ENCODE measurements at places on chromosomes 2 and 18.
A peak's percentile ranks its signal among the peaks of the same experiment; 100 is the strongest.

DNA sequence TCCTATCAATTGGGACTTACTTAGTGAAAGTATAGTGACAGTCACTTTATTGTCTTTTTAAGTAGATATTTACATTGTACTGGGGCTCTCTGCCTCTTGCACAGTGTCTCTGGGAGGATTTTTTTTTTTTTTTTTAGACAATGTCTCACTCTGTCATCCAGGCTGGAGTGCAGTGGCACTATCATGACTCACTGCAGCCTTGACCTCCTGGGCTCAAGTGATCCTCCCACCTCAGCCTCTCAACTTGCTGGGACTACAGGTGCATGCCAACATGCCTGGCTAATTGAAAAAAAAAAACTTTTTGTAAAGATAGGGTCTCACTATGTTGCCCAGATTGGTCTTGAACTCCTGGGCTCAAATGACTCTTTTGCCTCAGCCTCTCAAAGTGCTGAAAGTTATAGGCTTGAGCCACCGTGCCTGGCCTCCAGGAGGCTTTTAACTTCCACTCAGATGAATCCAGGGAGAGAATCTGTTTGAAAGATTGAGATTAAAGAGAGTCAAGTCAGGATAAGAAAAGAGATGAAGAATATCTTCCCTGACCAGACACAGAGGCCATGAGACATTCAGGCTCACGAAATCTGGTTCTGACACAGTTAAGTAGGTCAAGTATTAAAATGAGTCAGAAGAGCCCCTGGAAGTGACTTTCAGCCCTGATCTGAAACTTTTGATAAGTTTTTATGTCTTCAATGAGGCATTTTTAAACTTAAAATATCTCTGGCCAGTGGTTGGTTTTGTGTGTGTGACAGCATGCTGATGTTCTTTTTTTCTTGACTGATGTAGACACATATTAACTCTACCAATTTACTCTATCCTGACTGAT lies 18.3 kb downstream of the ARHGEF33 start:
- no peak for DNase-seq

- no peak for DNase-seq
Observed at GRCh38 chr2:187165936-187166610, 282.0 kb downstream of the CALCRL start.

DNA sequence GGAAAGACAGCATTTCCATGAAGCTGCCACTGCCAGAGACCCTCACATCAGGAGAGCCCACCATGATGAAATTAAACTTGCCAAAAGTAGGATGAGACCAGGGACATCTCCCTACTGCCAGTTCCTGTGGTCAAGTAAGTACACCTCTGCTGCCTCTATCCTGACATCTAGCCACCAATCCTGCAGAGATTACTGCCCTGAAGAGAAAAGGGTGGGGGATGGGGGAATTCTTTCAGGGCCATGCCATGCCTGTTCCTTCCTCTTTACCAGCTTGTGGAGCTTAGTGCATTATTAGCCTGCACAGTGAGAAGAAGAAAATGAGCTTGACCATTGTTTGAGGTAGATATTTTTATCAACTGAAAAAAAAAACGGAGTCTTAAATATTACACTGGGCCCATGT lies 397.2 kb upstream of the CDH2 start:
- DNase-seq = no peak

GRCh38 chr2:216644842-216645635 lies 11.8 kb downstream of the IGFBP2 start:
- DNase-seq = no peak

- DNase-seq = peak; percentile 60
Observed at GRCh38 chr2:111122631-111123421, 2.1 kb downstream of the BCL2L11 start.

GRCh38 chr2:123453772-123454171 lies 571.3 kb upstream of the CNTNAP5 start:
- no peak for DNase-seq

GRCh38 chr2:74481961-74482800 lies 617 bp downstream of the CCDC142 start:
- DNase-seq = no peak

DNA sequence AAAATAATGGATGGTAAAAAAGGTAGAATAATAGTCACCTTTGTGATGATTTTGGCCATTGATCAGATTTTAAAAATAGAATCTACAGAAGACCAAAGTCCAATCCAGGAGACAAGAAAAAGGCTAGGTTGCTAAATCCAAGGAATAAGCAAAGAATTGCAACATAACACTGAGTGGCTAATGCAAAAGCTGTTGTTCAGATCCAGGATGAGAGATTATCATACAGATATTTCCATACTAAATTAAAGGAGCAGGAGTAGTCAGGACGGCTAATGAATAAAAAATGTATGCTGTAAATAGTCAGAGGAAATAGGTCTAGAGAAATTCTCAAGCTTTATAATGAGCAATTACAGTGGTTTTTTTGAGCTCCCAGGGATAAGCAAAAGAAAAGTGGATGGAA lies 745.9 kb upstream of the ACVR2A start:
- DNase-seq = no peak

- no peak for DNase-seq
Observed at GRCh38 chr2:172080641-172081220, 4.6 kb upstream of the DLX1 start.

DNA sequence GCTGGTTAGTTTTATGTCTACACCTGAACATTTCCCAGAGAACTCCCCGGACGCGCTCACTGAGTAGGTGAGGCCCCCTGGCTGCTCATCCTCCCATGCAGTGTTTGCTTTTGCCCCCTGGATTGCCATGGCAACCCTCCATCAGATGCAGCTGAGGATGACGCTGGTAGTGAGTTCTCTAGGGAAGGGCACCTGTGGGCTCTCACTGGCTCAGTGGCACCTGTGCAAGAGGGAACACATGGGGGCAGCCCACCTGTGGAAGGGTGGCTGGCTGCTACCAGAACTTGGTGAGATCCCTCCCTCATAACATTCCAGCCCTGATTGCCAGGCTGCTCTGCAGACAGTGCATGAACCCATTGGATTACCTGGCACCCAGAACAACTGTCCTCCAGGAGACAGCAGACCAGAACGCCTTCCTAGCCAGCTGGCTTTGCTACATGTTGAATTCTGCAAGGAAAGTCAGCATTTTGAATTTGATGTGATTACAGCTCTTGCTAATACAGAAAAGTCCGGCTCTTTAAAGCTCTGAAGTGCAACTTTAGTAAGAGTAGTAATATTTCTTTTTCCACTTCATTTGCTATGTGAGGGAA lies 21.7 kb downstream of the COA5 start:
- no peak for DNase-seq

GRCh38 chr18:42112657-42113420 lies 157.8 kb downstream of the PIK3C3 start:
- no peak for DNase-seq

DNA sequence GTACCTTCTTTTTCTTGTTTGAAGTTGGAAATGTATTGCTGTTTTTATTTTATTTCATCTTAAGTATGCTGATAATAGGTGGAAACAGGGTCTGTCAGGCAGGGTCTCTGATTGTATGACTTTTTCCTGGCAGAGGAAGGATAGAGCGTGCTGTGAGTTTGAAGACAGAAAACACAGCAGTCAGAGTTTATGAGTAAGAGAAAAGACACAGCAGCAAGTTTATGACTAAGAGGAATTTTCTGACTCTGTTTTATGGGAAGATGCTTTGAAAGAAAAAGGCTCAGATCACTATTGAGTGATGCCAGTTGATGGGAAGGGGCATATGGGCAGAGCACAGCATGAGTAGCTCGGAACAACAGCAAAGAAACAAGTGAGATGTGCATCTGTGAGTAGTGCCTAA lies 379.1 kb downstream of the MEIS1 start:
- DNase-seq = no peak

DNA sequence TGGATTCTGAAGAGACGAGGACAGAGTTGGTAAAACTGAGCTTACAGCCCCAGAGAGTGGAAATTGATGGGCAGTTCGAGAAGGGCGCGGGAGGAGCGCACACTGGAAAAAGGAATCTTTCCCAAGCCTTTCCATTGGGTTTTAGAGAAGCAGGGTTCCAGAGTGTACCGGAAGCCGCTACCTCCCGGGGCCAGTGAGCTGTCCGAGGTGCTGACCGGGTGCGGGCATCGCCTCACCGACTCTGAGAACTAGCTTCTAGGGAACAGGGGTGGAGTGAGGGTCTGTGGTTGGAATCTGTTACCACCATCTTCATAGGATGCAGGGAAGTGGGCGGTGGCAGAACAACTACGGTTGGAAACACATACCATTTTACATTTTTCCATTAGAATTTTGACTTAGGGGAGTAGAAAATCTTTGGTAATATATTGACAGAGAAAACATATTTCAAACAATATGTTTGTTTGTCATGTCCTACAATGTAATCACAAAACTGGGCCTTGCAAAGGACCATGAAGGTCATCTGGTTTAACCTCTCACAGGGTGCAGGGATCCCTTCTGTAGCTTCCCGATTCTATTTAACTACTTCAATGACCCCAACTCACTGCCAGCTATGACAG lies 724 bp downstream of the NMS start:
- no peak for DNase-seq

GRCh38 chr2:231379266-231380215 lies 16.0 kb upstream of the B3GNT7 start:
- no peak for DNase-seq

- no peak for DNase-seq
Observed at GRCh38 chr2:226644399-226644865, 155.2 kb downstream of the IRS1 start.

- peak; percentile 15 for DNase-seq
Observed at GRCh38 chr2:217979151-217979811, 23.5 kb downstream of the TNS1 start.

- no peak for DNase-seq
Observed at GRCh38 chr2:226758921-226759640, 40.5 kb downstream of the IRS1 start.

- no peak for DNase-seq
Observed at GRCh38 chr2:118520246-118520645, 327.2 kb downstream of the EN1 start.

- DNase-seq = no peak
Observed at GRCh38 chr2:199973703-199974102, 18.3 kb downstream of the MAIP1 start.

DNA sequence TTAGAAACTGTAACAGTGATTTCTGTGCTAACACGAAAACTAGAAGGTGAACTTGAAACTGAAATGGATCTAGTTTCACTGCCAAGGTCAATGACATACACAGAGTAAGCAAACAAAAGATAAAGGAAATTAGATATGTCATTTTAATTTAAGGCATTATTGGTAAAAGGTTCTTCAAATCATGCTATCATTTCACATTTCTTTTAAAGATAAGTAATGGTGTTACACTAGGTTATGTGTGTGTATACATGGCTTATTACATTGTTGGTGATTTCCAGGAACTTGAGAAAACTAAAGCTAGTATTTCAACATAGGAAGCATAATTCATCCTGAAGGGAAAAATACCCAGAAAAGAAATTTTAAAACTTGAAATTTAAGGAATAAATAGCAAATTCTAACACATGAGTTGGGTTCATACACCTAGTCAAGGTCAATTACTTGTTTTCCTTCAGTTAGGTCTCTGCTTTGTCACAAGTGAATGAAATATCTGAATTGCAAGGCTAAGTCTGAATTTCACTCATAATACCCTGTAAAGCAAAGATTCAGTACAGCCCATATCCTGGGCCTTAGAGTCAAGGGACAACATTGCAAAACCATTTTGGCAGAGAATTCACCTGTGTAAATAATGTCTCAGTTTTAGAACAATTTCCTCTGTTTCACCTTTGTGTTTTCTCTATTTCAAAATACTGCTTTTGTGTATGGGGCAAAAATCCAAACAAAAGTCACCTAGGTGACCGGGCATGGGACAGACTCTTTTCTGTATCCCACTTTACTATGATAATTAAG lies 141.6 kb downstream of the SRBD1 start:
- peak; percentile 73 for DNase-seq

DNA sequence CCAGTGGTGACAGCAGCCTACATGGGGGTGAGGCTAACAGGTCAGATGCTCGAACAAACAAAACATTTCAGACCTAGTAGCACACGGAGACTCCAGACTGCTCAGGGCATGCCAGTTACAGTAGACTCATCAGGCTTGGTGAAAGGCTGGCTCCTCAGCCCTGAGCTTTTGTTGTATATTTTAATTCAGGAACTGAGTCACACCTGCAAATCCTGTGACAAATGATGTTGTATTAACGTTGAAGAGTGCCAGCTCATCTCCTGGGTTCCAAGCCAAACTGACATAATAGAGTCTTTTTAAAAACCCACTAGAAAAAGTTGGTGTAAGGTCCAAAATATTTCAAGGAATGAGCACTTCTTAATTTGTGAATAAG lies 65.3 kb downstream of the C1D start:
- no peak for DNase-seq

GRCh38 chr2:147027436-147027835 lies 817.4 kb upstream of the ACVR2A start:
- no peak for DNase-seq

- no peak for DNase-seq
Observed at GRCh38 chr2:165857876-165858275, 63.8 kb upstream of the GALNT3 start.

DNA sequence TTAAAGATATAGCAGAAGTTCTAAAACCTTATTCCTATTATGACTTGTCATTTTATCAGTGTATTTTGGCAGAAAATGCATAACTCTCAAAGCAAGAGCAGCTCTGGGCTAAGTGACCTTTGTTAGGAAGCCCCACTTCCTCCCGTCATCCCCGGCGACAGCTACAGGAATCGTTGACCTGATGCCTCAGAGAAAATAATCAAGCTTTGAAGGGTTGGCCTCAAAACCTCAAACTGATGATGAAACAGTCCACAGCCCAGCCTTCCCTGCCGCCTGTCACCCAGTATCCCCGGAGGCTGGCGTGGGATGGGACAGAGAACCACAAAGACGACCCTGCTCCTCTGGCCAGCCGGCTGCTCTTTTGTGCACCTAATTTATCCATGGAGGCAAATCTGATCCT lies 65.3 kb downstream of the KCNF1 start:
- DNase-seq = no peak

GRCh38 chr2:45652090-45653031 lies 886 bp downstream of the PRKCE start:
- no peak for DNase-seq

DNA sequence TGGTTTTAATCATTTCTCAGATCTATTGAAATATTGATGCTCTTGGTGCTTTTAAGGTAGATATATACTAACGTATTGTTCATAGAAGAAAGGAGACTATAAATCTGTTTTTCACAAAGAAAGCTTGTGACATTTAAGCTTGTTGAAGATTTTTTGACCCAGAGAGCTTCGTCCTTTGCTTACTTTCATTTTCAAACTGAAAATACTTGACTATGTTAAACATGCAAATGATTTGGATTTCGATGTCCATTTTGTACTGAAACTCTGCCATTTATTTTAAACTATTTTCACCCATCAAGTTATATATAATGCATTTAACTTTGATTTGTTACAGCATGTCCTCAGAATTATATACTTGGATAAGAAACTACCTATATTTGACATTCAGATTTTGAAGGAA lies 85.2 kb downstream of the SLC4A10 start:
- no peak for DNase-seq

All from NCI-H2029 (cell line).